Heart right ventricle (tissue), 16 donors: ENCODE measurements at places on chromosomes 1 and 21.

- H3K36me3 ChIP-seq, result no peaks in the 10 kb centered on the region
- DNase-seq, result no peak
- peaks cover 10% of the 10 kb centered on the region for H3K4me1 ChIP-seq
- no peaks in the 10 kb centered on the region for H3K27me3 ChIP-seq
Measured at GRCh38 chr1:76262601-76263000, 188.1 kb downstream of the ST6GALNAC3 start.

DNA sequence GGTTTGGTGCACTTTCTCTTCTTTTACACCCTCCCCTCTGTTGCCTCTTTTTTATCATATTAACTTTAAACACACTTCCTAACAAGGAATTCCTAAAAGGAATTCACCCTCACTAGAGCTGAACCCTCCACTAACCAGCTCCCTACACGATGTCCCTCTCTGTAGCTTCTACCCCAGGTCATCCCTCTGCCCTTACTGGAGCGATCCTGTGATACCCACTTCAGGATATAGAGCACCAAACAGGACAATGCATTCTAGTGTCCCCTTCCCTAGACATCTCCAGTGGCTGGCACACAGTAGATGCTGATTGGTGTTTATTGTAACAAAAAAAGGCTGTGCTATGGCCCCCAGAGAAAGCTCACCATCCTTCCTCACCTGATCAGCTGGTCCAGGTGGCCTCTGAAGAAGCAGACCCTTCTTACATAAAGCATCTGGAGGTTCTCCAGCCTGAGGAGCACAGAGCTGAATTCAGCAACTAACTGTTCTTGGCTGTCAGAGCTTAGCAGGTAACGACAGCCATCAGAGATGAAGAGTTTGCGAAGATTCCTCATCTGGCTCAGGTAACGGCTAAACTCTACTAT is 1.4 kb downstream of the PRAMEF18 start:
- H3K4me1 ChIP-seq, result no peaks in the 10 kb centered on the region
- peaks cover 4% of the 10 kb centered on the region for H3K27me3 ChIP-seq
- no peak overlapping the region for H3K4me3 ChIP-seq
- no peak overlapping the region for H3K27ac ChIP-seq

GRCh38 chr1:78647238-78647637 is 2.4 kb upstream of the IFI44 start:
- H3K36me3 ChIP-seq, result peaks cover 11% of the 10 kb centered on the region
- H3K27me3 ChIP-seq, result no peaks in the 10 kb centered on the region
- no peak for DNase-seq
- no peak overlapping the region for H3K27ac ChIP-seq

- no peak overlapping the region for H3K27ac ChIP-seq
- H3K36me3 ChIP-seq, result no peaks in the 10 kb centered on the region
- no peak overlapping the region for H3K4me3 ChIP-seq
- H3K27me3 ChIP-seq, result no peaks in the 10 kb centered on the region
- no peak for DNase-seq
Measured at GRCh38 chr1:87977145-87977544, 648.5 kb downstream of the LMO4 start.

DNA sequence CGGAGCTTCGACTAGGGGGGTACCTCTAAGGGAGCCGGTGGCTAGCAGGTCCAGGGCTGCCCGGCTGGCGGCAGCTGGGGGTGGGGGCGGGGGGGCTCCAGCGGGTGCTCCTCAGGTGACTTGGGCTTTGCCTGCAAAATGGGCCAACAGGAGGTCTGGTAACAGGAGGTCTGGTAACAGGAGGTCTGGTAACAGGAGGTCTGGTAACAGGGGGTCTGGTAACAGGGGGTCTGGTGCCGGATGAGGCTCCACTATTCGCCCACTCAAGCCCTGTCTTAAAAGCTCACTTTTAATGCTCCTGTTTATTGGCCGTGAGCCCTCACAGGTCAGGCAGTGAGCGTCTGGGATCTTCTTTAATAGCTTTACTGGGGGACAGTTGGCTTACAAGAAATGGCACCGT is 40.4 kb upstream of the ACTRT2 start:
- no peaks in the 10 kb centered on the region for H3K36me3 ChIP-seq
- no peak for DNase-seq
- H3K4me1 ChIP-seq, result no peaks in the 10 kb centered on the region
- H3K27me3 ChIP-seq, result no peaks in the 10 kb centered on the region

GRCh38 chr1:240407407-240407806 is 204.5 kb downstream of the GREM2 start:
- DNase-seq, result no peak
- H3K27me3 ChIP-seq, result no peaks in the 10 kb centered on the region
- H3K36me3 ChIP-seq, result no peaks in the 10 kb centered on the region
- H3K4me1 ChIP-seq, result no peaks in the 10 kb centered on the region

DNA sequence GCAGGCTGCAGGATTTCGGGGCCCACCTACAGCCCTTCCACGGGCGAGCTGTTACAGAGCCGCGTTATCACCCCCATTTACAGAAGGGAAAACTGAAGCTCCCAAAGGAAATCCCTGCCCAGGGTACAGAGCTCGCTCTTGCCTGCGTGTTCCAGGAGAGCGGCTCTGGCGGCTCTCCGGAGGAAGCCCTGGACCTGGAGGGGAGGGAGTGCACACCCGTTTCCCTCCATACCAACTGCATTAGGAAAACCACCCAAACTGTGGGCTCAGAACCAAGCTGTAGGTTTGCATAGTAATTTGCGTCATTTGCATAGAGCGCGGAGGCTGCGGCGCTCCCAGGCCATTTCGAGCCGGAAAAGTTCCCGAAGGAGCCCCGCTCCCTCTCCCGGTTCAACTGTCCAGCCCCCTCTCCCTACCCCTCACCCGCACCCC is 24.7 kb upstream of the ADGRB2 start:
- H3K27me3 ChIP-seq, result no peaks in the 10 kb centered on the region
- no peaks in the 10 kb centered on the region for H3K36me3 ChIP-seq
- DNase-seq, result peak; percentile 30
- H3K4me1 ChIP-seq, result no peaks in the 10 kb centered on the region
- peak overlapping the region; percentile 70 for H3K4me3 ChIP-seq

GRCh38 chr1:155316922-155317321 is 3.8 kb upstream of the RUSC1 start:
- H3K27ac ChIP-seq, result no peak overlapping the region
- H3K27me3 ChIP-seq, result no peaks in the 10 kb centered on the region
- H3K36me3 ChIP-seq, result no peaks in the 10 kb centered on the region
- peaks cover 20% of the 10 kb centered on the region for H3K4me1 ChIP-seq
- no peak for DNase-seq

GRCh38 chr1:201145132-201145531 is 9.1 kb downstream of the TMEM9 start:
- no peak overlapping the region for H3K27ac ChIP-seq
- H3K27me3 ChIP-seq, result no peaks in the 10 kb centered on the region
- H3K4me1 ChIP-seq, result no peaks in the 10 kb centered on the region
- H3K4me3 ChIP-seq, result no peak overlapping the region
- no peak for DNase-seq
- H3K36me3 ChIP-seq, result peaks cover 92% of the 10 kb centered on the region

DNA sequence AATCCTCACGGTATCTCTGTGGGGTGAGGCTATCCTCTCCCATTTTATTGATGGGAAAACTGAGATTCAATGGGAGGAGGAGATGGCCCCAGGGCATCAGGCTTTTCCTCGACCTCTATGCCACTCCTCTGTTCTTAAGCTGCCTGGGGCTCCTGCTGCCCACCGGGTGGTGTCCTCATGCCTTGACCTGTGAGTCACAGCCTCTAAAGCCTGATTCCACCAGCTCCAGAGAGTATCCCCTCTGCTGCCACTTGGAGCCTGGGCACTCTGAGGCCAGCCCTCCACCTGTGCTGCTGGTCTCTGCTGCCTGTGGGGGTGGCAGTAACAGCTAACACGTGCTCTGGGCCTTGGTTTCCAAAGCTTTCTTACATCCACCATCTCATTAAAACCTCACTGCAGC is 241.2 kb downstream of the TRABD2B start:
- no peaks in the 10 kb centered on the region for H3K36me3 ChIP-seq
- H3K27ac ChIP-seq, result no peak overlapping the region
- H3K4me1 ChIP-seq, result peaks cover 7% of the 10 kb centered on the region
- H3K27me3 ChIP-seq, result no peaks in the 10 kb centered on the region
